Peyer's patch (tissue), 4 donors: ENCODE measurements at places on chromosomes 5 and 9.
A peak's percentile ranks its signal among the peaks of the same experiment; 100 is the strongest.

GRCh38 chr5:127867022-127867783, 164.0 kb downstream of the CCDC192 start:
- DNase-seq = no peak

- DNase-seq = peak; percentile 78
These were observed 2.5 kb downstream of the TNPO1 start for GRCh38 chr5:72818866-72819534.

- no peak for DNase-seq
These were observed 318.7 kb upstream of the IRX1 start for GRCh38 chr5:3276896-3277295.

DNA sequence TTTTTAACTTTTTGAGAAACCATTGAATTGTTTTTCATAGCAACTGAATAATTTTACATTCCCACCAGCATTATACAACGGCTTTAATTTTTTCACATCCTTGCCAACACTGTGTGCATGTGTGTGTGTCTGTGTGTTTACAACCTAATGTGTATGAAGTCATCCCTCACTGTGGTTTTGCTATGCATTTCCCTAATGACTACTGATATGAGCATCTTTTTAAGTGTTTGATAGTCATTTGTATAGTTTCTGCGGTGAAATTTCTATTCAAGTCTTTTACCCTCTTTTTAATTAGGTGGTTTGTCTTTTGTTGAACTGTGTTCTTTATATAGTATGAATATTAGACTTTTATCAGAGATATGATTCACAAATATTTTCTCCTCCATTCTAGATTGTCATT, 263.1 kb upstream of the COX7C start:
- DNase-seq = no peak

DNA sequence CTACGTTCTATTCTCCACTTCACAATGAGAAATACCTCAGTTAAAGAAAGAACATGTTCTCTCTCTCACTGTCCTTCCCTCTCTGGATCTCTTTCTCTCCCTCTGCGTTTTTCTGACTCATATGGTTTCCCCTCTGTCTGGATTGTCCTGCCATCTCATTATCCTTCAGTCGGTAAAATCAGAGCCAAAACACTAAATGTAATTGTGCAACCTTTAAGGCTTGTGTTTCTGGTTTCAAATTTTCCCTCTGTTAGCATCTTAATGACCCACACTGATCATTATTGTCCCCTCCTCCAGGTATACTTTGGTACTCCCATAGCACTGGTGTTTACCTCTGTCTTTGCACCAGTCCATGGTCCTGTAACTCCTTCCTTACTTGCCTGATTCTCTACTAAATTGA, 509.4 kb upstream of the C9orf72 start:
- no peak for DNase-seq
